ENCODE measurements at places on chromosomes 7 and 10. TPM values are rescaled to one million over a fixed set of nuclear protein-coding genes. Genes with fewer than 3 reads are reported as not detected.

DNA sequence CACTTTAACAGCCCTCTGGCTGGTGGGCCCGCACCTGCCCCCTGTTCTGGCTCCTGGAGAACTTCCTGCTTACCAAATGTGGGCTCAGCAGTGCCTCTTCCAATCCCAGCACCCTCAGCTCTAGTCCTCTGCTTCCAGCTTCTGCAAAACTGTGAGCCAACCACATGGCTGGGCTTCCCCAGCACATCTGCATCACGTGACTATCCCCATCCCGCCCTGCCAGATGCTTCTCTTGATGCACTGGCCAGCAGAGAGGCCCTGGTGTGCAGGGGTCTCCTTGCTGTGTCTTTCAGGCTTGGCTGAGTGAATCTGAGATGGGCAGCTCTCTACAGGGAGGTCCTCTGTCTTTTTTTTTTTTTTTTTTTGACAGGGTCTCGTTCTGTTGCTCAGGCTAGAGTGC is 43.8 kb upstream of the DMBT1 start:
- H3K27me3 ChIP-seq: no peaks in the 10 kb centered on the region
- H3K36me3 ChIP-seq: no peaks in the 10 kb centered on the region
- no peak overlapping the region for H3K4me3 ChIP-seq
- no peak overlapping the region for H3K27ac ChIP-seq
- no peak for DNase-seq

The BMS1 gene
- 10.4 TPM for total RNA-seq

DNA sequence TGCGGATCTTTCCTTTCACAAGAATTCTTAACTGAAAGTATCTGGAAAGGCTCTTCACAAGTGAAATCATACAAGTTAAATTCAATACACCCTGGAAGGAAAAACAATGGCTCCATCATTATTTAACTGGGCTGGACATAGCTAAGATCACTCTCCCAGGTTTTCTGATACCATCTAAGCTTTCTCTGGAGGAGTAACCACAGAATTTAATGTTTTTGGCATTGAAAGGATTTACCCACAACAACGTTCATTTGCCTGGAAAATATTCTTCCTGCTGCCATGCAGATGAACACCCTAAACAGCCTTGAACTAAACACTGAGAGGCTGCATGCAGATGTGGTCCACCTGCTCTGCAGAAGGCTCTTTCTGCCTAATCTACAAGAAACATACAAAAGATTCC is 4.3 kb downstream of the NEBL start:
- no peaks in the 10 kb centered on the region for H3K4me1 ChIP-seq
- no peak for DNase-seq
- H3K4me3 ChIP-seq: no peak overlapping the region
- no peaks in the 10 kb centered on the region for H3K36me3 ChIP-seq
- H3K27ac ChIP-seq: no peak overlapping the region
- no peaks in the 10 kb centered on the region for H3K27me3 ChIP-seq

GRCh38 chr7:132131196-132131595 is 445.1 kb downstream of the PLXNA4 start:
- H3K4me3 ChIP-seq: no peak overlapping the region
- DNase-seq: no peak
- no peaks in the 10 kb centered on the region for H3K36me3 ChIP-seq
- H3K4me1 ChIP-seq: no peaks in the 10 kb centered on the region

- H3K36me3 ChIP-seq: no peaks in the 10 kb centered on the region
- H3K4me1 ChIP-seq: no peaks in the 10 kb centered on the region
- no peak for DNase-seq
These were observed 358.8 kb downstream of the PRPF18 start for GRCh38 chr10:13945390-13946208.

DNA sequence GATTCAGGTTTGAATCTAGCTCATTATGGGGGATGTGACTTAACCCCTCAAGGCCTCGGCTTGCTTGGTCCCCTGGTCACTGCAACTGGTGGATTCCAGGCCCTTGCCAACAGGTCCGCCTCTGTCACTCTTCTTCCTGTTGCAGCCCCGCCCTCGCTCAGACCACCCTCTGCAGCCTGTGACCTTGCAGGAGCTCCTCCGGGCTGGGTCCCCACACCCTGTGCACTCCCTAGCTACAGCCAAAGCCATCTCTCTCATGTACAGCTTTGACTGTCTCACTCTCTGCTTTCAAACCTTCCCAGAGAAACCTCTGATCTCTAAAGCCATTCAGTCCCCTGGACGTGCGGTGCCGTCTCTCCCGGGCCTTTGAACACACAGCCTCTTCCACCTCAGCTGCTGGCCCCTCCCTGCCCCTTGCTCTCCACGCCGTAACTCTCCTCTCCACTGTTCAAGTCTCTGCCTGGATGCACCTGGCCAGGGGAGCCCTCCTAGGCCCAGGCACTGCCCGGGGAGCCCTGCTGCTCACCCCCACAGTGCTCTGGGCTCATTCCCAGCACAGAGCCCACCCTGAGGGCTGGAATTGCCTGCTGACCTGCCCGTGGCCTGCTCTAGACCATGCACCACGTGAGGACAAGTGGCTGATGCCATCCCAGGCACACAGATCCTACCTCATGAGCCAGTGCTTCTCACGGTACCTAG is 485.8 kb upstream of the FOXK1 start:
- H3K4me3 ChIP-seq: no peak overlapping the region
- no peaks in the 10 kb centered on the region for H3K36me3 ChIP-seq

- H3K4me1 ChIP-seq: no peaks in the 10 kb centered on the region
- H3K4me3 ChIP-seq: no peak overlapping the region
- no peaks in the 10 kb centered on the region for H3K36me3 ChIP-seq
- no peak overlapping the region for H3K27ac ChIP-seq
- no peak for DNase-seq
These were observed 57.1 kb downstream of the PLPP4 start for GRCh38 chr10:120514035-120514620.

DNA sequence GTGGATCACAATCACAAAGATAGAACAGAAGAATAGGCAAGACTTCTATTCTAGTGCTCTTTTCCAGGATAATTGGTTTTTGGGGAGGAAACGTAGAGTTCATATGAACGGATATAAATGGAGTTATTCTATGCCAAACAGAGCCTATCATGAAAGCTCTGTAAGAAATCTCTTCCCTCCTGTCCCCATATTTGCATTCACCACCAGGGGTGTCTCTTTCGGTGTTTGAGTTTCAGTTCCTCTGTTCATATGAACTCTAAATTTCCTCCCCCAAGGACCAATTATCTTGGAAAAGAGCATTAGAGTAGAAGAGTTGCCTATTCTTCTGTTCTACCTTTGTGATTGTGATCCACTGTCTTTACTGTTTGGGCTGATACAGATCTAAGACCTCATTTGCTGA is 48.3 kb upstream of the CDC14C start:
- H3K4me3 ChIP-seq: no peak overlapping the region
- H3K4me1 ChIP-seq: no peaks in the 10 kb centered on the region
- no peaks in the 10 kb centered on the region for H3K27me3 ChIP-seq
- no peak for DNase-seq
- no peaks in the 10 kb centered on the region for H3K36me3 ChIP-seq

The CC2D2B gene
- 0.68 TPM for total RNA-seq

Data from natural killer cell (primary cell).